ENCODE measurements at places on chromosomes 2 and 18.

- no peak for DNase-seq
Measured at GRCh38 chr18:8571399-8571798, 37.8 kb upstream of the RAB12 start.

GRCh38 chr18:13471198-13471845 is 252.8 kb downstream of the LDLRAD4 start:
- DNase-seq, result no peak

DNA sequence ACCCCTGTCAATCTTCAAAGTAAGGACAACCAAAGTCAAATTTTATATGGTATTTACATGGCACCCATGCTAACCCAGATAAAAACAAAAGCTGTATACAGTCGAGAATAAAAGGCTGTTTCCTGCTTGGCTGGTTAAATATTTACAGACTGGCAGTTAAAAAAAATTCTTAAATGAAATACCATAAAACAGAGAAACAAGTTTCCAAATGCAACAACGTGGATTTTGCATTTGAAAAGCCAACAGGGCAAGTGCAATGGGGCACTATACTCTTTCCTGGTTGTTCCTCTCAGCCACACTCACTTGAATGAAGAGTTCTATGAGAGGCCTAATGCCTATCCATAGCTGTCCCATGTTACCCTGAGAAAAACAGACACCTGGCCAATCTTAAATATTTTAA is 6.1 kb upstream of the NR4A2 start:
- DNase-seq, result no peak

GRCh38 chr2:159716857-159717256 is 4.6 kb downstream of the MARCHF7 start:
- DNase-seq, result no peak

DNA sequence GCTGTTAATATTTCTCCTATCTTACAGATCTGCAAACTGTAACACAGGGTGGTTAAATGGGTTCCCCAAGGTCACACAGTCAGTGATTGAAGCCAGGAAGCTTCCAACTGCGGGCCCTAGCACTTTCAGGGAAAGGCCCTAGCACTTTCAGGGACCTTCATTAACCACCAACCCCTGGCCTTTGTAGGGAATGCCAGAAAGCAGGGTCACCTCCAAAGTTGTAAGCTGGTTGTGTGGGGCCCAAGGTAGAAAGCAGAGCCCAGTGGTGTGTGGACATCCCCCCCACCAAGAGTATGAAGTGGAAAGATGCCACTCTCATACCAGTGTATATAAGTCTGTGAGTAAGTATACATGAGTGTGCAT is 4.4 kb downstream of the DLX2 start:
- DNase-seq, result no peak

All from activated naive CD8-positive, alpha-beta T cell treated with anti-CD3 and anti-CD28 coated beads, Interleukin-2, amount 50 U/mL, for 16 hours (primary cell).